ENCODE measurements at places on chromosomes 1 and 21.

- no peak for DNase-seq
Observed at GRCh38 chr1:148308832-148309458, 156.9 kb upstream of the NBPF11 start.

- no peak for DNase-seq
Observed at GRCh38 chr1:53087332-53088285, 25.6 kb downstream of the PODN start.

DNA sequence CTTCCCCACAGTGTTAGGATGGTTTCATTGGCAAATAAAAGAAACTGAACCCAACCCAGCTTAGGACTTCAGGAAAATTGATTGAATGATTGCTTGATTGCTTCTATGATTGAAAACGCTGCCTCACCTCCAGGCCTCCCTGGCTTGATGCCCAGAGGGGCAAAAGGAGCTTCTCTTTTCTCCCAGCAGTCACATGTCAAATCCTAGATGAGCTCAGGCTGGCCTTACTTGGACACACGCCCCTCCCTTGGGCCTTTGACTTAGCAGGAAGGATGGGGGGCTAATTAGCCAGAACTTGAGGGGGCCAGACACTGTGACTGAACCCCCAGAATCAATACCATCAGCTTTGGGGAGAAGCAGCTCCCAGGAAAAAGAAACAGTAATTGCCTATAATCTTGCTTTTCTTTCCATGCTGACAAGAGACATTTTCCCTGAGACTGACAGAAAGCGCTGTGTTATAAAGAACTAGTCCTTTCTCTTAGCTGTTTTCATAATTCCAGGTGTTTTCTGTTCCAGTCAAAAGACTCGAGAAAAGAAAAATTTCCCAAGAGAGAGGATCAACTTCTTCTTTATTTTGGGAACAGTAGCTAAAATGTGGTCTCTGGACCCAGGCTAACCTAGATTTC is 50.8 kb upstream of the ATP5PO start:
- no peak for DNase-seq

GRCh38 chr1:220038640-220039039 is 7.7 kb downstream of the EPRS1 start:
- no peak for DNase-seq

DNA sequence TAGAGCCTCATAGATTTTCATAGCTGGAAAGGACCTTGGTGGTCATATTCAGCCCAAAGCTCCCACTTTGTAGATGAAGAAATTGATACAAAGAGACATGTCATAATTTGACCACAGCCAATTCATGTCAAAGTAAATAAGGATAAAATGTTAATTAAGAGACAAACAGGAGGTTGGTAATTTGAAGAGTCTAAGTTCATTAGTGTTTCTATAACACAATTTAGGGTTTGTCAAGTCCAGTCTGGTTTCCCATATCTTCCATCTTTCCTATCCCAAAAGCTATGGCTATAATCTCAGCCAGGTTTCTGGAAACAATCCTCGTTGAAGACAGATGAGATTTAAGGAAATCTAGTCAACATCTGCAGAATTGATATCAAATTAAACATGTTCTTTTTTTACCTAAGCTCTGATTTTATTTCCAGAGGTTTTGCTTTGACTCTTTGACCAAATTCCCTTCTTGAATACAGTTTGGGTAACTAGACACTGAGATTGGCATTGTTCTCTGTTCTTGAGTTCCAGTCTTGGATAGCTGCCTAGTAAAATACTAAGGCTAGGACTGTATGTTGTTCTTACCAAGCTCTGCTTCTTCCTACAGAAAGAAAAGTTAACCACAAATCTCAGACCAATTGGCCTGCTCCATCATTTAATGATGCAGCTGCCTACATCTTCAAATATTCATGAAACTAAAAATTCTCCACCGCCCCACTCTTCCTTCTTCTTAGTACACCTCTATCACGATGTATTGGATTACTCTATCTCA is 62.0 kb downstream of the SLC44A5 start:
- DNase-seq = no peak

GRCh38 chr1:247218121-247218651 is 37.7 kb upstream of the VN1R5 start:
- no peak for DNase-seq

- no peak for DNase-seq
Observed at GRCh38 chr1:183889095-183889494, 84.2 kb downstream of the RGL1 start.

DNA sequence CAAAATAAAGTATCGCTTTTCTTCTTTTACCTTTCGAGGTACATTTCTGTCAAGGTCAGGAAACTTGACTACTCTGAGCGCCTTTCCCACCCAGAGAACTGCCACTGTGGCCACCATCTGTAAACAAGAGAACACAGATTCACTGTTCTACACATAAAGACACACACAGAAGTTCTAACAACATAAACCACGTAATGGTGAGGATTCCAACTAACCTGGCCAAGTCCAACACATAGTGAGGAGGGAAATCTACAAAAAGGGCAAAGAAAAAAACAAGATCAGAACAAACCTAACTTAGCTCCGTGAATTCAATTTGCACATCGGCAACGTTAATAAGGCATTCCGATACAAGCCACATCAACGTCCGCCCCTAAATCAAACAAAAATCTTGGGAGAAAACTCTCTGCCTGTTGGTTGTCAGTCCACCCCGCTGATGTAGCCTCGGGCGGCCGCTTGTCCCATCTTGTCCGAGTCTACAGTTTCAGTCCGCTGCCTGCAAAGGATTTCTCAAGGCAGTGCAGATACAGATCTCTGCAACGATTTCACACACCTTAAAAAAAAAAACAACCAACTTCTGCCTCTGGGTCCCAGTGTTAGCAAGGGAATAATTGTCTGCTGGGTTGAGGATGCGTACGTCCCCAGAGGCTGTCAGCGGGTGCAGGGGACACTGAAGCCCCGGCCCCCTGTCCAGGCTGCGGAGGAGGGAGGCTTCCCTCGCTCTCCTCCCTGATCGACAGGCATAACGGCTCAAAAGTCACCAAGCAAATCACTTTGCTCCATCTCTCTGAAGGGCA is 1.0 kb downstream of the SLC35D1 start:
- no peak for DNase-seq

GRCh38 chr1:178953034-178953433 is 72.7 kb upstream of the FAM20B start:
- no peak for DNase-seq

- no peak for DNase-seq
Observed at GRCh38 chr1:18939398-18940302, 16.8 kb downstream of the IFFO2 start.

GRCh38 chr1:222084996-222085395 is 343.1 kb upstream of the DUSP10 start:
- no peak for DNase-seq

- DNase-seq = no peak
Observed at GRCh38 chr1:26726784-26727183, 31.0 kb downstream of the ARID1A start.

- no peak for DNase-seq
Observed at GRCh38 chr1:181541947-181542346, 58.6 kb downstream of the CACNA1E start.

GRCh38 chr1:236741753-236742152 is 53.3 kb upstream of the MTR start:
- DNase-seq = no peak

GRCh38 chr1:1255078-1255477 is 8.6 kb upstream of the C1QTNF12 start:
- no peak for DNase-seq

DNA sequence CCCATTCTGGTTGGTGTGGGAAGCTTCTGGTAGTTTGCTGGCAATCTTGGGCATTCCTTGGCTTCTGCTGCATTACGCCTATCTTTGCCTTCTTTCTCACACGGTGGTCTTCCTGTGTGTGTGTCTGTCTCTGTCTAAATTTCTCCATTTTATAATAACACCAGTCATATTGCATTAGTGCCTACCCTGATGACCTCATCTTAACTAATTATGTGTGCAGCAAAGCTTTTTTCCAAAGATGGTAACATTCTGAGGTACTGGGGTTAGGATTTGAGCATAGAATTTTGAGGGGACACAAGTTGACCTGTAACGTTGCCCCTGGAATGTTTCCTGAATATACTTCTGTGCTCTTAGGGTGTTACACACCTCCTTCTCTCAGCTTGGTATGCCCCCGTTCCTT is 77.1 kb downstream of the DYRK1A start:
- DNase-seq = no peak

DNA sequence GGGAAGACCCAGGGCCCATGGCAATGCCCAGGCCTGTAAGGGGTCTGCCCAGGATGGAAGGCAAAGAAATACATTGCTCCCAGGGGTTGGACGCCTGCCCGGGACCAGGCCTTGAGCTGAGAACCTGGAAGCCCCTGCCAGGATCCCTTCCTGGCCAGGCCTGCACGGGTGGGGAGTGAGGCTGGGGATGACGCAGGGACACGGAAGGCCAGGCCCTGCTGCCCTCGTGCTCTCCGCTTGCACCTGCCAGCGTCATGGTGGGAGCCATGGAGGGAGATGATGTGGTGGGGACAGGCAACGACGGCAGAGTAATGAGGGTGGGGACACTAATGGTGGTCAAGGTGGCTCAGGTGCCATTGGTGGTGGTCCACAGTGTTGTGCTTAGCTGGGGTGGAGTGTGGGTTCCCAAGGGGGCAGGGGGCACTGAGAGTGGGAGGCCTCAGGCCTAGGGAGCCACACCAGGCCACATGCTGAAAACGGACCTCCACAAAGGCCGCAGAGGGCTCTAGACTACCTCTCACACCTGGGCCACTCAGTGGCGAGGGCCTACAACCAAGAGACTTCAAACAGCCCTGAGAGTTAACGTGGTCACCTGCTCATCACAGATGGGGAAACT is 4.3 kb downstream of the HES3 start:
- DNase-seq = no peak

DNA sequence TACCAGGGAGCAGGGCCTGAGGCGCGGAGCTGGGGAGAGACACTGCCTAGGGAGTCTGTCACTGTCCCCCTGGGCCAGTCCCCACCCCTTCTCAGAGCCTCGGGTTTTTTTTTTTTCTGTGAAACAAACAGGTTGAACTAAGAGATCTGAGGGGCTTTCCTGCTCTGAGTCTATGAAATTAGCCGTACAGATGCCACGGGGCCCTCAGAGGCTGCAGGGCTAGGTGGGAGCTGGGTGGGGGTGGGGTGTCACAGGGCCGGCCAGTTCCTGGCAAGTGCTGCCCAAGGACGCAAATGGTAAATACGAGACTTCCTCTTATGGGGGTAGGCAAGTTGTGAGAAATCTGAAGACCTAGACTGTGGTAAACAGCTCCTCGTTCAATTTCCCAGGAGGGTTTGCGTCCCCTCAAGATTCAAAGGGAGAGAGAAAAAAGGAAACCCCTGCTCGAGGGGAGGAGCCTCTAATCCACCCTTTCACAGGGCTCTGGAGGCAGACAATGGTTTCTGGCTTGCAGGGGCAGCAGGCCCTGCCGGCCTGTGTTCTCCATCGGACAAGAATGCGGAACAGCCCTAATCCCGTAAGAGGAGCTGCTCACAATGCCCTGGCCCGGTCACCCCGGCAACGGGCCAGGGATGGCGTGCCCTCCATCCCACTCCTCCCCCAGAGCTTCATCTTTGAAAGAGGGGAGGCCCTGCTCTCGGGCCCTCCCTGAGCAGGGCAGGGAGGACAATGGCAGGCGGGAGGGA is 7.8 kb downstream of the NUAK2 start:
- no peak for DNase-seq

DNA sequence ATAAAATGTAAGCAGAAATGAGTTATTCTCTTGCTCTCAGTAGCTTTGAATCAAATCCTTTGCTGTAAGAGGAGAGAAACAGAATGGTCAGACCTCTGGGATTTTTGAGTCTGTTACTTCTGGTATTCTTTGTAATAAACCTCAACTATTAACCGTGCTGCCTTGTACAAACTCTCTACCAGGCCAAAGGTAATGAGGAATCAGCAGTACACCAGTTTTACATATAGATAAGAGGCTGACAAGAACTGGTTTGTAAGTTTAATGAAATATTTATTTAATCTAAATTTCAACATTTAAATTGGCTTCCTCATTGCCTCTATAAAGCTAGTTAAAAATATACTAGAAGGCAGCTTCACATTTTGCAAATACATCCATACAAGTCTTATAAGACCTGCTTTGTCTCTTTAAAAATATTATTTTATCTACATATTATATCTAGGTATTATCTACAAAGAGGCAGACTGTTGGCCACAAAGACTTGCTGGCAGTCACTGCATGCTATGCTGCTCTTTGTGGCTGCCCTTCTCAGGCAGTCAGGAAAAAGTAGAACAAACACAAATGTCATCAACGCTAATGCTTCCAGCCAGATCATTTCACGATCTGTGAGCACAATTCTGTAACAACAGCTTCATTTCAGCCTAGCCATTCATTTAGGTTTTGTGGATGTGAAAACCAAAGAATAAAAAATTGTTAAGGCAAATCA is 173.0 kb downstream of the GABPA start:
- DNase-seq = no peak

DNA sequence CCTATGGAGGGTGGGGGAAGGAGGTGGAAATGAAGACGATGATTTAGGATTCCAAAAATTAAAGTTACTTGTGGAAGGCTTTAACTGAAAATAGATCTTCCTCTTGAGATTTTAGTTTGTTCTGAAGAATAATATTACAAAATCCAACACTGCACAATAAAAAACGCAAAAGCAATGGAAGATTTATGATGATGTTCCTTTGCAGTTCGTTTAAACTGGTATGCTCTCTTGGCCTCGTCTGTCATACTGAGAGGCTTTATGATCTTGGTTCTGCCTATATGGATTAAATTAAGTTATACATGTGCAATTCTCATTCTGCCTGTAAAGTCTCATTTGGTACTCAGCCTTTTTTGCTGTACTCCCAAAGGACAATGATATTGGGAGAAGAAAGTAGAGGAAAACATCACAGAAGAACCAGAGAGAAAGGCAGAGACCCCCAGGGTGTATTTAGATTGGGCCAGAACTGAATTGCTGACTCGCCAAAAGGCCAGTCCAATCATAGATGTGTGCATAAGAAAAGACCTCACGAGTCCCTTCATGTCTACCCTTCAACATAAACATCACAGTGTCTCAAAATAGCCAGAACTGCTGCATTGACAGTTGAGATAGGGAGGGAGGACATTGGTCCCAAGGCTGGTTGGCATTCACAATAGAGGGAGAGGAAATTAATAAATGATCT is 188.6 kb downstream of the GREM2 start:
- no peak for DNase-seq
